ENCODE measurements at places on chromosomes 2 and 18.

- no peak for DNase-seq
Measured at GRCh38 chr2:654896-655295, 22.3 kb downstream of the TMEM18 start.

- no peak for DNase-seq
Measured at GRCh38 chr2:102604769-102605168, 14.6 kb upstream of the SLC9A2 start.

DNA sequence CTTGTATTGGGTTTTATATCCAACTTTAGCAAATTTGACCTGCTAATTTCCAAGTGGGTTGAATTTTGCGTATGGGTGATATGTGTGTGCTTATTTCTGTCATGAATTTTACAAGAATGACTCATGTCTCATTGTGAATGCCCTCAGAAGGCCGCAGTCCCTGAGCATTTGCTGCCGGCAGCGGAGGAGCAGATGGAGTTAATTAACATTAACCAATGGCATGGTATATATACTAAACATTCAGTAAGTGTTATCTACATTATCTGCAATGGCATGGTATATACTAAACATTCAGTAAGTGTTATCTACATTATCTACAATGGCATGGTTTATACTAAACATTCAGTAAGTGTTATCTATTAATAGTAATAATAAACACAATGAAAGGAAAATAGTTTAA, 90.1 kb downstream of the DOK6 start:
- no peak for DNase-seq

- DNase-seq, result no peak
Measured at GRCh38 chr2:95262896-95263542, 11.2 kb upstream of the PROM2 start.

GRCh38 chr18:9016633-9017166, 85.8 kb upstream of the NDUFV2 start:
- DNase-seq, result no peak

- DNase-seq, result peak; percentile 44
Measured at GRCh38 chr2:108607706-108608301, 73.5 kb downstream of the LIMS1 start.

DNA sequence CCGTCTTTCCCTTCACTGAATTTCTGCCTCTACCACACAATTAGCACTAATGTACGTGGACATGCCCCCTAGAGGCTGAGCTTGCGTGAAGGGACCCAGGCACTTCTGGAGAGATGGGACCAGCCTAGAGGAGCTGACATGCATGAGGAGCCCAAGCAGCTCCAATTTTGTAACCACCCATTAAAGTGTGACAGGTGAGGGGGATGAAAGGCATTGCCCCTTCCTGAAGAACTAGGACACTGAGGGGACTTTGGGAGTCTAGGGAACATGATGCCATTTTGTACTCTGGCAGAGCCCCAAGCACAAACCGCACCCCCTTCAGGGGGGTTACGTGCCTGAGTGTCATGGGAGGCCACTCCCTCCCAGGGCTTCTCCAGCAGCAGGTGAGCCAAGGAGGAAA, 63.6 kb downstream of the HNRNPLL start:
- DNase-seq, result no peak

DNA sequence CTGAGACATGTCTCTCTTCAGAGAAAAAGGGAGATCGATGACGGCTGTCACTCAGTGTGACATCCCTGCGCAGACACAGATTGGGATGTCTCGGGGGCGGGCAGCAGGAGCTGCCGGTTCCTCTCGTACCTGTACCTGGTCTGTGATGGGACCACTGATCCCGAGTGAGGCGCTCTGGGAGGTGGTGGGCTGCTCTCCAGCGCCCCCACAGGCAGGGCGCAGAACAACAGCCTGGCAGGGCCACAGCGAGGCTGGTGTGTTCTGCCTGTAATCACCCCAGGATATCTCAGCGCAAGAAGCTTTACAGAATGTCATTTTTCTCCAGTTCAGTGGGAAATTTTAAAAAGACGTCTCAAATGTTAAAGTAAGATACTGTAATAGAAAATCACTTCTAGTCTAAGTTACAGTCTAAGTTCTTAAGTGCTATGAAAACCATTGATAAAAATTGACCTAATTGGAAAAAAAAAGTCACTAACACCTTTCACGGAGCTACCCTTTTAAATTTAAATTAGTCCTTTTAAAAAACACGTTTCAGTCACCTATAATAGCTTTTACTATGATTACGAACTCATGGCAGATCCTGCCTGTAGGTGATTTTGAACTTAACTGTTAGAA, 189.8 kb downstream of the SNTG2 start:
- DNase-seq, result peak; percentile 25

GRCh38 chr2:169081551-169081950, 12.2 kb downstream of the DHRS9 start:
- no peak for DNase-seq

All from T-helper 17 cell (primary cell).